ENCODE measurements at places on chromosomes 7 and 10. TPM values are rescaled to one million over a fixed set of nuclear protein-coding genes. Genes with fewer than 3 reads are reported as not detected.

DNA sequence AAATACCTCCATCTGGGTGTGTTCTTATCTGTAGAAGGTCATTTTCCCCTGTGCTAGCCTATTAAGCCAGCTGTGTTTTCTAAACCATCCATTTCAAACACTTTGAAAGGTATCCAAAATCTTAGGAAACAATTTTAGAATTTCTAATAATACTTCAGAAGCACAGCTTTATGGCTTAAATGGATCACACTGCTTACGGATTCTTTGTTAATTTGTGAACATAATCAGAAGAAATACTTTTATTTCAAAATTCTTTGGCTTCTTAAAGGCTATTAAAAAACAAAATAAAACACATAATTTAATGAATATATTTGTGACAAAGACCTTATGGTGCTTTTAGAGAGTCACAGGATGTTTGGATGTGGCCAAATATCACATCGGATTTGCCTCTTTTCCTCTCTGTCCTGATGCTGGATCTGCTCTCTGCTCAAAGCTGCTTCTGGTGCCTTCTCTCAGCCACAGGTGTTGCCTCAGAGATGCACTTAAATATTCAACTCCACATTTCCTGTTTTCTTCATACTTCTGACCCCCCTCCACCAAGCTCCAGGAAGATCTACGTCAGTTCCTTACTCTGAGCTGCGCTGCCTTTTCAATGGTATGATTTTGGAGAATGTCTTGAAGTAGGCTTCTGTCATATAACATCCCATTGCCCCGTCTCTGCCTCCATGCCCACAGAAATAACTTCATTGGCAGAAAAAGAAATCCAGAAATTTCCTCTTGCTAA is 230.6 kb downstream of the MLLT10 start:
- no peak for DNase-seq

DNA sequence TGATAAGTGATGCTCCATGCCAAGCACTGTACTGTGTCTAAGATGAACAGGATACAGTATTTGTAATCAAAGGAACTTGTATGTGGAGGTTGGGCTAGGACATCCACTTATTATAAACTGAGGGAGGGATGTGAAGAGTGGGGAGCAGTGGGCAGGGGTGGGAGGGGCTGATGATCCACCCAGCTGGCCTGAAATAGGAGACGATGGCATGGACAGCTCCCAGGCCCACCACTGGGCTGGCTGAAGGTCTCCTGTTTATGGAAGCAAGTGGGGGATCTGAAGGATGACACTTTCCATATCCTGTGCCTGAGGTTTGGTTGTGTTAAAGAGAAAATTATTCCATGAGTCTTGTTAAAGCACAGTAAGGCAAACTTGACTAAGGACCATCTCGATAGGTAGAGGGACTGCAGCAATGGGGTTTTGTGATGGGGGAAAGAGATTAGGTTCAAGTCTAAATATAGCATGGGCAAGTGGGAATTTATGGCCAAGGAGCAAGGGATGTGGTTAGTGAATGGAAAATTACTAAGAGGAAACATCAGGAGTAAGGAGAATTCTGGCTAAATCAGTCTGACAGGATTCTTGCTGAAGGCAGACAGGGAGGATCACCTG is 124.6 kb downstream of the CCNY start:
- no peak for DNase-seq

GRCh38 chr7:43648473-43649406 is 65.8 kb downstream of the STK17A start:
- no peak for DNase-seq

DNA sequence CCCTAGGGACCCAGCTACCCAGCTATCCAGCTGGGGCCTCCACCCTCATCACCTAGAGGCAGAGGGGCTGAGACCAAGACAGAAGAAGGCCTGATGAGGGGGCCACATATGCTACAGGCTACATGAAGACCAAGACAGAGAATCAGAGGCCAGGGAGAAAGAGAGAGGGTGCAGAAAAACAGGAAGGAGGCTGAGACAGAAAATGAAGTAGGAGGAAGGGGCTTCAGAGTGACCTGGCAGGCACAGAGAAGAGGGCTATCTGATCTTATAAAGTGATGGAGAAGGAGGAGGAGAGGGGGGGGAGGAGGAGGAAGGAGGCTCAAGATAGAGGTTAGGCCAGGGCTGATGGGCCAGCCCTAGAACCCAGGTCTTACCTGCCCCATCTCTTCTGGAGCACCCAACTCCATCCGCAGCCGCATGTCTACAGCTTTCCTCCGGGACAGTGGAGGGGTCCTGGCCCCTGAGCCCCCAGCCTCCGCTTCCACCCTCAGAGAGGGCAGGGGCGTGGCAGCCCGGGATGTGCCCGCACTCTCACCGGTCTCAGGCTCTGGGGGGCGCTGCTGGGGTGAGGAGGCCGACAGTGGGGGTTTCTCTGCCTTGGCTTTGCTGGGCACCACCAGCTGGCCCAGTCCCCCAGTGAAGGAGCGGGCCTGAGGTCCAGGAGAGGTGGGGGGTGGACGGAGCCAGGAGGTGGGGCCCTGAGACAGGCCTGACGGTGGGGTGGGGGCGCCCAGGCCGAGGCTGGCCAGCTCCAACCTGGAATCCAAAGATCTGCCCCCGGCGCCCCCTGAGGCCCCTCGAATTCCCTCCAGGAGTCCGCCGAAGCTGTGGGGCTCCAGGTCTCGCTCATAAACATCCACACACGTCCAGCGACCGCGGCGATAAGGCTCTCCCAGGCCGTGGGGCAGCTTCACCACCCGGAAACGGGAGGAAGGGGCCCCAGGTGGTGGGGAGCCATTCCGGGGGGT is 1.8 kb downstream of the TSC22D4 start:
- DNase-seq: no peak

- DNase-seq: no peak
Measured at GRCh38 chr7:159035571-159036073, 109.0 kb downstream of the VIPR2 start.

GRCh38 chr7:43721193-43721806 is 8.0 kb downstream of the COA1 start:
- no peak for DNase-seq

DNA sequence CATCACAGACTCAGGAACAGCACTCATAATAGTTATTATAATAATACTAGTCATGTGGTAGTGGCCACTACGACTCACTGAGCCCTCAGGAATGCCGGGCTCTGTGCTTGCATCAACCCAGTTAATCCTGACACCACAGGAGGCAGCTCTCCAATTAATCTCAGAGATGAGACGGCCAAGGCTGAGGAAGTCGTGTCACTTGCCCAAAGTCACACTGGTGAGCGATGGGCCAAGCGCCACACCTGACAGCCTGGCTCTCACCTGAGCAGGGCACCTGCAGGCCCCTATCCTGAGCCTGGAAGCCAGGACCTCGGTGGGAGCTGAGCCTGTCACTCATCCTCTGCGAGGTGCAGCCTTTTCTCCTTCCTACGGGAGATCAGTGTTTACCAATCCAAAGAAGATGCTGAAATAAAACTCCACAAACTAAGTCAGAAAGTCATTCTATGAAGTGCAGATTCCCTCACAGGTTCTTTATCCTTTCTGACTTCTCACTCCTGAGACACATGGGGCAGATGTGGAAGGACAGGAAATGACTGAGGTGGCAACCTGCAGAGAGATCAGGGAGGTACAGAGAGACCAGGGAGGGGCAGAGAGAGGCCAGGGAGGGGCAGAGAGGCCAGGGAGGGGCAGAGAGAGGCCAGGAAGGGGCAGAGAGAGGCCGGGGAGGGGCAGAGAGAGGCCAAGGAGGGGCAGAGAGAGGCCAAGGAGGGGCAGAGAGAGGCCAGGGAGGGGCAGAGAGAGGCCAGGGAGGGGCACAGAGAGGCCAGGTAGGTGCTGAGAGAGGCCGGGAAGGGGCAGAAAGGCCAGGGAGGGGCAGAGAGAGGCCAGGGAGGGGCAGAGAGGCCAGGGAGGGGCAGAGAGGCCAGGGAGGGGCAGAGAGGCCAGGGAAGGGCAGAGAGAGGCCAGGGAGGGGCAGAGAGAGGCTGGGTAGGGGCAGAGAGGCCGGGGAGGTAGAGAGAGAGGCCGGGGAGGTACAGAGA is 38.5 kb downstream of the VIPR2 start:
- DNase-seq: no peak

- no peak for DNase-seq
Measured at GRCh38 chr7:128383776-128384175, 22.3 kb upstream of the PRRT4 start.

GRCh38 chr7:12199363-12199762 is 11.7 kb upstream of the TMEM106B start:
- DNase-seq: no peak

DNA sequence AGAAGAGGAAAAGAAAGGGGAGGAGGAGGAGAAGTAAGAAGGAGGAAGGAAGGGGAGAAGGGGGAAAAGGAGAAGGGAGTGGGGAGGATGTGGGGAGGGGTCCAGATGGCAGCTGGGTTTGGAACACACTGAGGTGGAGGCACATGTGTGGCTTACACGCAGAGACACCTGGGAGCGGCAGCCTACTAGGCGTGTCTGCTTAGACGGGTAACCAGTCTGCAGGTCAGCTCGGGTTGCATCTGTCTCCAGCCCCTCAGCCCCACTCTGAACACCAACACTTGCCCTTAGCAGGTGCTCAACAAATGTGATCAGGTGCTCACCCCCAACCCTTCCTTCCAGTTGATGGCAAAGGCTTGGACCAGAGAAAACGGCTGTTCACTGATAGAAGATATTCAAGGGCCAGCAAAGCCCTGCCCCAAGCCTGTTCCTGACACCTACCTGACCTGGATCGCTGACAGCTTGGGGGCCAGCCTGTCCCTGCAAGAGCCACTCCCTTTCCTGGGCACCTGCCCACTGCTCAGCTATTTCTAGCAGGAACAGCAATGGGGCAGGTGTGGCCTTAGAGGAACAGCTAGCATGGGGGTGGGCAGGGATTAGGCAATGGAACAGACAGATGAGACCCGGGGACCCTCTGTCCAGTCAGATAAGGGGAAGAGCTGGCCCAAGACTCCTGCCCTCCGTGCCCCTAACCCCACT is 70.5 kb downstream of the SH3PXD2A start:
- DNase-seq: no peak

DNA sequence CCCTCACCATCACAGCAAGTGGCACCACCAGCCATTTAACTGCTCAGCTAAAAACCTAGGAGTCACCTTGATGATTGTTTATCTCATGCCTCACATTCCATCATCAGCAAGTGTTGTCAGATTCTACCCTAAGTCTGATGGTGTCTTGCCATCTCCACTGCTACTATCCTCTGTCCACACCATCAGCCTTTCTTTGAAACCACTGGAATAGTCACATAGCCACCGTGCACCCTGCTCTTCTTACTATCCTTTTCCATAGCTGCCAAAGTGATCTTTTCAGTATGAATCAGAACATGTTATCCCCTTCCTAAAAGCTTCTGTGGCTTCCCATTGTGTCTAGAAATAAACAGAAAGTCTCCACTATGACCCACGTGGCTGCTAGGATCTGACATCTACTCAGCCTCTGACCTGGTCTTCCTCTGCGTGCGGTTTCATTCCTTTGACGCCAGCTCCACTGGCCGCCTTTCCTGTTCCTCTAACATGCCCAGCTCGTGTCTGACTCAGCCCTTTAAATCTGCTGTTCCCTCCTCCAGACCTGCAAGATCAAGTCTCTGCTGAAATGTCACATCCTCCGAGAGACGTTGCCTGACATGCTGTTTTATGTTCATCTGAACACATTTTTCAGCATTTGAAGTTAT is 16.5 kb upstream of the CHN2 start:
- DNase-seq: no peak

DNA sequence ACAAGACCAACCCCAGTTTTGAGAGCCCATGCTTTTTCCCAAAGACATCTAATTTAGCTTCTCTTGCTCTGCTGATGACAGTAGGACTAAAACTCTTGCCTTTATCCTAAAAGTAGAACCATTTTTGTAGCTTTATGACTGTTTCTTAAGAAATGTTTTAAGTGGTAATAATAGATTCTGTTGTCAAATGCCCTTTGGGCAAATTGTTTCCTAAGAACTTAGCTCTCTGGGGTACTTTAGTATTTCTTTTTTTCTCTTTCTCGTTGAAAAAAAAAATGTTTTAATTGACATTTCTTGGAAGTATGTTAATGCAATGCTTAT is 157.4 kb downstream of the ARID5B start:
- DNase-seq: no peak

- no peak for DNase-seq
Measured at GRCh38 chr7:106064771-106065574, 47.1 kb downstream of the SYPL1 start.

DNA sequence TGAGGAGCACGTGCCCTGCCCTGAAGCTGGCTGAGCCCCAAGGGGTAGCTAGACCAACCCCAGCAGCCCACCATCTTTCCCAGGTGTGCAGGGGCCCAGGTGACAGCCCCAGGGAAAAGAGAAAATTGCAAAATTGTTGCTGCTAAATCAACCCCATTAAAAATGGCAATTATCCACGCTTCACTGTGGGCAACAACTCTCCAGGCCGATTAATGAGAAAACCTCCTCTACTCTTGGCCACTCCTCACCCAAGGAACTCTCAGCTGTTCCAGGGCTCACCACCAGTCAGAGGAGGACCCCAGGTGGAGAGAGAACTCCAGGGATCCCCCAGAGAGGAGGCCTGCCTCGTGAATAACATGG is 516.1 kb upstream of the MGMT start:
- DNase-seq: no peak

GRCh38 chr7:112022128-112022527 is 184.1 kb downstream of the DOCK4 start:
- no peak for DNase-seq

- peak; percentile 27 for DNase-seq
Measured at GRCh38 chr7:79176859-79177477, 276.5 kb downstream of the MAGI2 start.

GRCh38 chr7:48084727-48085432 is 4.2 kb upstream of the UPP1 start:
- no peak for DNase-seq

- peak; percentile 6 for DNase-seq
Measured at GRCh38 chr10:63976538-63976937, 455.3 kb downstream of the REEP3 start.

- DNase-seq: no peak
Measured at GRCh38 chr7:112296432-112296831, 89.9 kb downstream of the ZNF277 start.

- no peak for DNase-seq
Measured at GRCh38 chr10:73816917-73817729, 5.7 kb upstream of the NDST2 start.

Gene NKX1-2
- not detected for polyA plus RNA-seq

Gene KCP
- 12.1 TPM for polyA plus RNA-seq

Gene ZPBP
- polyA plus RNA-seq: 0.44 TPM

Gene ZP3
- 10.1 TPM for polyA plus RNA-seq

Gene PTEN
- 80.2 TPM for polyA plus RNA-seq

Gene RELN
- 11.2 TPM for polyA plus RNA-seq

Gene ITIH5
- 21.9 TPM for polyA plus RNA-seq

Gene POLR3A
- polyA plus RNA-seq: 16.0 TPM

Gene STRIP2
- polyA plus RNA-seq: 2.2 TPM

Gene PVRIG
- polyA plus RNA-seq: 3.8 TPM

Gene CUL1
- 61.3 TPM for polyA plus RNA-seq

Gene LIPF
- polyA plus RNA-seq: 0.24 TPM
